Smooth muscle cell of the umbilical artery (primary cell): ENCODE measurements at places on chromosomes 6 and 20. TPM values are rescaled to one million over a fixed set of nuclear protein-coding genes. Genes with fewer than 3 reads are reported as not detected.

Gene TFAP2A
- not detected in 2 replicates for total RNA-seq

Gene PTK6
- total RNA-seq = 0.18 TPM in 1 of 2 replicates, not detected in the other

Gene ZC2HC1B
- not detected in 2 replicates for total RNA-seq

Gene OR2H1
- total RNA-seq = not detected in 2 replicates

Gene PPIL6
- total RNA-seq = 2.9 and 4.5 TPM in 2 replicates

Gene RSPH9
- total RNA-seq = 0.59 and 0.65 TPM in 2 replicates

Gene TINAG
- total RNA-seq = not detected in 2 replicates

Gene AHCY
- total RNA-seq = 88.5 and 133 TPM in 2 replicates

Gene GABRR1
- not detected in 2 replicates for total RNA-seq

Gene SLC26A8
- total RNA-seq = 0.05 TPM in 1 of 2 replicates, not detected in the other

Gene PGC
- total RNA-seq = not detected in 2 replicates

Gene PLCB4
- total RNA-seq = 2.5 and 2.7 TPM in 2 replicates

Gene TNFRSF21
- 12.8 and 14.8 TPM in 2 replicates for total RNA-seq

Gene EYA4
- total RNA-seq = under 0.01 TPM in 1 of 2 replicates, not detected in the other

Gene PROCR
- 37.7 and 45.4 TPM in 2 replicates for total RNA-seq

Gene CAGE1
- total RNA-seq = under 0.01 TPM in 1 of 2 replicates, not detected in the other

Gene SEL1L2
- 0.89 TPM in 1 of 2 replicates, not detected in the other for total RNA-seq

Gene USP49
- total RNA-seq = 2.1 and 3.1 TPM in 2 replicates

Gene CSNK2A1
- 118 and 242 TPM in 2 replicates for total RNA-seq

Gene GPSM3
- total RNA-seq = 0.59 and 1.2 TPM in 2 replicates

Gene BYSL
- total RNA-seq = 13.1 and 19.5 TPM in 2 replicates
